ENCODE measurements at places on chromosomes 13 and 19.

DNA sequence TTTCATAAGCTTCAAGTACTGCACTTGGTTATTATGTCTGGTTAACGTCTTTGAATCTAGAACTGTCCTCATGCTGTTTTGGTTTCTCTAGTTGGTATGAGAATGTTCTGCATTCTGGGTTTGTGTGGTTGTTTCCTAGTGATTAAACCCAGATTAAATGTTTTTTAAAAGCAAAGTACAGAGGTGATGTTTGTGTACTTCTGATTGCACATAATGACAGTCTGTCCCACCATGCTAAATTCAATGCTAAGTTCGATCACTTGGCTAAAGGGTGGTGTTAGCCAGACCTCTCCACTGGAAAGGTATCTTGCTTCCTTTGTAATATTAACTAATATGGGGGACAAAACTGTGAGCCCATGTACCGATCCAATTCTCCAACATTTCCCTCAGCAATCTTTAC is 14.6 kb downstream of the N4BP2L1 start:
- DNase-seq, result no peak
- no peak overlapping the region for H3K4me3 ChIP-seq
- H3K27ac ChIP-seq, result no peak overlapping the region
- H3K27me3 ChIP-seq, result no peaks in the 10 kb centered on the region

DNA sequence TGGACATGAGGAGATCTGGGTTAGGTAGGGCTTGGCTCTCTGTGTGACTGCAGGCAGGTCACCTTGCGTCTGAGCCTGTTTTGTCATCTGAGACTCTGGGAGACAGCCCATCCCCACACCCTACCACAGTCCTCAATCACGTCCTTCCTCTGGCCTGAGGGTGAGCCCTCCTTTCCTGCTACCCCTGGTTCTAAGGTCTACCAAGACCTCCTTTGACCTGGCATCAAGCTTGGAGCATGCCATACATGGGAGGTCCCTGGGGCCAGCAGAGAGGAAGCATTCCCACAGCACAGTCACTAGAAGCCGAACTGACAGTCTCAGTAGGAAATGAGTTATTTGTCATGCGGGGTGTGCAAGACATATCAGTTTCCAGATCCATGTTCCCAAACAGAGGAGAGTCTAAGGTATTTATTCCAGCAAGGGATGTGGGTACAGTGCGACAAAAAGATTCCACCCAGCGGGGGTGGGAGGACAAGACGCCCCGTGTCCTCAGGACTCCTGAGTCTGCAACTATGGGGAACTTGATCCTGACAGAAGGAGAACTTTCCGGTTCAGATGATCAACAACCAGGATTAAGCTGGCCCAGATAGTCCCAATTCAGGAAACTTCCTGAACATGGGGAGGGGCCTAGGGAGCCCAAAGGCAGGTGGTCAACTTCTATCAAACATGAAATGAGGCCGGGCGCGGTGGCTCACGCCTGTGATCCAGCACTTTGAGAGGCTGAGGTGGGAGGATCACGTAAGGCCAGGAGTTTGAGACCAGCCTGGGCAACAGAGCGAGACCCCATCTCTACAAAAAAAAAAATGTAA is 9.5 kb downstream of the ARRDC2 start:
- no peak overlapping the region for H3K4me3 ChIP-seq
- peaks cover 9% of the 10 kb centered on the region for H3K36me3 ChIP-seq
- no peak for DNase-seq

DNA sequence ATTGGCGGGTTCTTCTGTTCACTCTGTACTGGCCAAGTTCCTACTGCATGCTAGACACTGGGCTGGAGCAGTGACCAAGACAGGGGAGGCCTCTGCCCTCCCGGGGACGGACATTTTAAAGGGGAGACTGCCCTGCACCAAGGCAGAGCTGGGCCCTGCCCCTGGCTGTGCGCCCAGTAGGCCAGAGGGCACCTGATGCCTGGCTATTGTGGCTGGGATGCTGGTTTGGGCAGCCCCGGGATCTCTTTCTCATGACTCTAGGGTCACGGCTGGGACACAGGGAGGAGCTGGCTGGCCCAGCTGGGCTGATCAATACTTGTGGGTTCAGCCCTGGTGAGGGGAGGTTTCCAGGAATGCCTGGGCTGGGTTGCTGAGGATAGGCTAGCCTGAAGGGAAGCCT is 17.7 kb downstream of the LIPE start:
- no peaks in the 10 kb centered on the region for H3K27me3 ChIP-seq
- no peak for DNase-seq
- H3K4me1 ChIP-seq, result peaks cover 3% of the 10 kb centered on the region
- no peaks in the 10 kb centered on the region for H3K36me3 ChIP-seq

DNA sequence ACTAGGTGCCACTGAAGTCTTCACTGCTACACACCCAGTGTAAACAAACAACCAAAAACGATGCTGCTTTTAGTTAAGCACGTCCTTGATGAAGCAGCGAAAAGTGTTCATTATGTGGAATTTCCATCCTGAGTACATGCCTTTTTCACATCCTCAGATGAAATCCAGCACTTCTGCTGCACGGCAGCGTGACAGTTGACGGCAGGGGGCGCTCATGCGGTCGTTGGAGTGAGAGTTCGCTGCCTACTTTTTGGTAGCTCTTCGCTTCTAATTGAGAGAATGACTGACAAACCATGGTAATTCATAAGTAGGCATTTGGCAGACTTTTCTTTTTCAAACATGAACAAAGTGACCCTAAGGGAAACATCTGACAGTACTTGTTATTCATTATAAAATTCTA is 1124.9 kb downstream of the EFNB2 start:
- DNase-seq, result peak; percentile 33
- H3K4me1 ChIP-seq, result no peaks in the 10 kb centered on the region
- no peaks in the 10 kb centered on the region for H3K36me3 ChIP-seq
- H3K27ac ChIP-seq, result no peak overlapping the region
- H3K4me3 ChIP-seq, result no peak overlapping the region

- H3K4me3 ChIP-seq, result no peak overlapping the region
- no peaks in the 10 kb centered on the region for H3K4me1 ChIP-seq
- no peaks in the 10 kb centered on the region for H3K27me3 ChIP-seq
Measured at GRCh38 chr19:862581-863314, 3.3 kb downstream of the CFD start.

- H3K4me3 ChIP-seq, result no peak overlapping the region
- peaks cover 33% of the 10 kb centered on the region for H3K4me1 ChIP-seq
- H3K36me3 ChIP-seq, result no peaks in the 10 kb centered on the region
- H3K27ac ChIP-seq, result peak overlapping the region; percentile 98
Measured at GRCh38 chr13:95156208-95156607, 145.0 kb downstream of the ABCC4 start.

GRCh38 chr13:75645141-75645540 is 9.0 kb downstream of the LMO7 start:
- no peak overlapping the region for H3K27ac ChIP-seq
- no peaks in the 10 kb centered on the region for H3K36me3 ChIP-seq
- H3K4me3 ChIP-seq, result no peak overlapping the region

GRCh38 chr13:23383151-23383550 is 50.4 kb downstream of the SACS start:
- H3K36me3 ChIP-seq, result no peaks in the 10 kb centered on the region
- peaks cover 9% of the 10 kb centered on the region for H3K4me1 ChIP-seq
- no peak overlapping the region for H3K27ac ChIP-seq
- H3K27me3 ChIP-seq, result no peaks in the 10 kb centered on the region
- H3K4me3 ChIP-seq, result no peak overlapping the region
- no peak for DNase-seq

- H3K4me3 ChIP-seq, result no peak overlapping the region
- no peak for DNase-seq
- H3K36me3 ChIP-seq, result no peaks in the 10 kb centered on the region
- peaks cover 4% of the 10 kb centered on the region for H3K27me3 ChIP-seq
- no peak overlapping the region for H3K27ac ChIP-seq
- H3K4me1 ChIP-seq, result no peaks in the 10 kb centered on the region
Measured at GRCh38 chr19:29586401-29586800, 19.7 kb upstream of the POP4 start.

DNA sequence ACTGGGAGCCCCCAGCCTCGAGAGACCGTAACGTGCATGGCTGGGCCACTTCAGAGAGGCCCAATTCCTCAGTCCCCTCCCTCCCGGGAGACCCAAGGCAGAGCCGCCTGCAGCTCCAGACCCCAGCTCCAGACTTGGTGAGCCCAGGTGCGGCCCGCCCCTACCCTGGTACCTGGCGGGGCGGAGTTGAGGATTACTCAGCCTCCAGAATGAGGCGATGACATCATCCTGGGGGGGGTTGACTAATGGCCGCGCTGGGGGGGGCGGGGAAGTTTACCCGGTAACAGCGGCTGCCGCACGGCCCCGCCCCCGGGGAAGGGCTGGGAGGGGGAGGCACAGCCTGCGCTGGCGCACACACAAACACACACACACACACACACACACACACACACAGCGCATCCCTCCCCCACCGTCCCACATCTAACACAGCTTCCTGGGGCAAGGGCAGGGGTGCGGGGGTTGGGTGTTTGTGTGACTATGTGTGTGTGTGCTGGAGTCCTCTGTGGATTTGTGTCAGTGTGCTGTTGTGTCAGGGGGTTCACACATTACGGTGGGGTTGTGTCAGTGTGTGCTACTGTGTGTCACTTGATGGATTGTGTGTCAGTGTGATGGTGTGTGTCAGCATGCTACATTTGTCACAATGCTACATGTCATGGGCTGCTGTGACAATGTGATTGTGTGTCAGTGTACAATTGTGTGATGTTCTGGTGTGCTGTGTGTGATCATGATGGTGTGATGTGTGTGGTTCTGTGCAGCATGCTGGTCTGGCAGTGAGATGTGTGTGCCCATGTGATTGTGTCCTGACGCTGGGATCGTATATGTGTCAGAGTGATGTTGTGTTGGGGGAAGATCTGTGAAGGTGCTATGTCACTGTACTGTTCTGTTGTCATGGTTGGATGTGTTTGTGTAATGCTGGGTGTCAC is 10.3 kb upstream of the BBC3 start:
- H3K4me3 ChIP-seq, result peak overlapping the region; percentile 55
- H3K27ac ChIP-seq, result no peak overlapping the region
- no peaks in the 10 kb centered on the region for H3K36me3 ChIP-seq
- peaks cover 8% of the 10 kb centered on the region for H3K4me1 ChIP-seq
- no peaks in the 10 kb centered on the region for H3K27me3 ChIP-seq

- no peak overlapping the region for H3K4me3 ChIP-seq
- DNase-seq, result no peak
- H3K27ac ChIP-seq, result no peak overlapping the region
- no peaks in the 10 kb centered on the region for H3K4me1 ChIP-seq
- H3K36me3 ChIP-seq, result no peaks in the 10 kb centered on the region
Measured at GRCh38 chr19:47390533-47391488, 28.5 kb downstream of the MEIS3 start.

- no peaks in the 10 kb centered on the region for H3K27me3 ChIP-seq
- peak overlapping the region; percentile 97 for H3K27ac ChIP-seq
- H3K36me3 ChIP-seq, result peaks cover 61% of the 10 kb centered on the region
- peak overlapping the region; percentile 1 for H3K4me3 ChIP-seq
- DNase-seq, result peak; percentile 87
Measured at GRCh38 chr19:16851031-16851712, 22.0 kb downstream of the SIN3B start.

- H3K27me3 ChIP-seq, result no peaks in the 10 kb centered on the region
- no peaks in the 10 kb centered on the region for H3K4me1 ChIP-seq
- H3K27ac ChIP-seq, result no peak overlapping the region
- H3K36me3 ChIP-seq, result peaks cover 7% of the 10 kb centered on the region
- no peak overlapping the region for H3K4me3 ChIP-seq
Measured at GRCh38 chr19:53328967-53329366, 4.6 kb upstream of the ZNF845 start.

GRCh38 chr13:94129490-94129894 is 350.0 kb downstream of the DCT start:
- no peak for DNase-seq
- no peak overlapping the region for H3K27ac ChIP-seq
- H3K4me1 ChIP-seq, result no peaks in the 10 kb centered on the region
- H3K4me3 ChIP-seq, result no peak overlapping the region
- no peaks in the 10 kb centered on the region for H3K36me3 ChIP-seq

- peak overlapping the region; percentile 94 for H3K27ac ChIP-seq
- H3K27me3 ChIP-seq, result no peaks in the 10 kb centered on the region
- no peak for DNase-seq
- peaks cover 34% of the 10 kb centered on the region for H3K4me1 ChIP-seq
- no peak overlapping the region for H3K4me3 ChIP-seq
- no peaks in the 10 kb centered on the region for H3K36me3 ChIP-seq
Measured at GRCh38 chr19:42114412-42114811, 17.8 kb downstream of the POU2F2 start.

DNA sequence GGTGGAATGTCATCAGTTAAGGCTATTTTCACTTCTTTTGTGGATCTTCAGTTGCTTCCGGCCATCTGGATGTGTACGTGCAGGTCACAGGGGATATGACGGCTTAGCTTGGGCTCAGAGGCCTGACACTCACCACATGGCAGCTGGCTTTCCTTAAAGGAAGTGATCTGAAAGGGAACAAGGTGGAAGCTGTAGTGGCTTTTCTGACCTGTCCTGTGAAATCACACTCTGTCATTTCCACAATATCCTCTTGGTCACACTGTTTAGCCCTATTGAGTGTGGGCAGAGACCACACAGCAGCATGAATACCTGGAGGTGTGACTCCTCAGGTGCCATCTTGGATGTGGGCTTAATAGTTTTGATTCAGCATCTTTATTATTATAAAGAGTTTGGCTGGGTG is 4.5 kb upstream of the BAX start:
- no peaks in the 10 kb centered on the region for H3K4me1 ChIP-seq
- H3K4me3 ChIP-seq, result no peak overlapping the region
- H3K27ac ChIP-seq, result no peak overlapping the region
- H3K27me3 ChIP-seq, result no peaks in the 10 kb centered on the region

GRCh38 chr13:31965361-31966066 is 66.1 kb upstream of the FRY start:
- no peak overlapping the region for H3K4me3 ChIP-seq
- DNase-seq, result no peak
- H3K36me3 ChIP-seq, result no peaks in the 10 kb centered on the region
- H3K4me1 ChIP-seq, result no peaks in the 10 kb centered on the region
- H3K27me3 ChIP-seq, result no peaks in the 10 kb centered on the region
- H3K27ac ChIP-seq, result no peak overlapping the region

- H3K36me3 ChIP-seq, result peaks cover 42% of the 10 kb centered on the region
- H3K4me1 ChIP-seq, result peaks cover 28% of the 10 kb centered on the region
- DNase-seq, result no peak
- H3K27ac ChIP-seq, result peak overlapping the region; percentile 97
Measured at GRCh38 chr19:38848299-38849146, 1.3 kb downstream of the HNRNPL start.

DNA sequence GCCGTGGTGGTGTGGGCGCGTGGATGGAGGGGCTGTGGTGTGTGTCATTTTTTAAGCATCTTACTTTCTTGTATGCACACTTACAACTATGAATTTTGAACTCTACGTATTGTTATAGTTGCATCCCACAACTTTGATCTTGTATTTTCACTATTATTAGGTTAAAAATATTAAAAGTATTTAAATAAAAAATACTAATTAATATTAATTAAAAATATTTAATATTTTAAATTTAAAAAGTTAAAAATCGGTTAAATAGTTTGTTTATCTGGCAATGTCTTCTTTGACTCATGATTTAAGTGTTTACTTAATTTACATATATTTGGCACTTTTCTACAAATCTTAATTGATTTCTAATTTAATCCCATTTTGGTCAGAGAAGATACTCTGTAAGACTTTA is 17.8 kb upstream of the GJB6 start:
- DNase-seq, result no peak
- H3K27ac ChIP-seq, result no peak overlapping the region
- H3K27me3 ChIP-seq, result no peaks in the 10 kb centered on the region
- no peak overlapping the region for H3K4me3 ChIP-seq
- no peaks in the 10 kb centered on the region for H3K36me3 ChIP-seq

Measured in PC-3 (cell line).